ENCODE measurements at places on chromosomes 2 and 18. TPM values are rescaled to one million over a fixed set of nuclear protein-coding genes. Genes with fewer than 3 reads are reported as not detected.

Gene GPAT2
- 11.7 TPM for total RNA-seq

Gene ABCG8
- total RNA-seq = not detected

Gene TLX2
- total RNA-seq = not detected

Gene IL1R1
- total RNA-seq = 0.29 TPM

Gene MC2R
- not detected for total RNA-seq

Gene IL18R1
- 1.9 TPM for total RNA-seq

Gene IL36RN
- not detected for total RNA-seq

Gene ANTXR1
- total RNA-seq = 0.08 TPM

Gene ZDBF2
- 15.4 TPM for total RNA-seq

Gene IRS1
- total RNA-seq = 14.0 TPM

Gene DCC
- total RNA-seq = not detected

Gene KYNU
- total RNA-seq = 0.65 TPM

Gene SH3RF3
- 15.1 TPM for total RNA-seq

Gene NDUFV2
- total RNA-seq = 166 TPM

Gene SLC9A2
- total RNA-seq = not detected

Gene AGXT
- not detected for total RNA-seq

Gene CCBE1
- not detected for total RNA-seq

Gene UGT1A3
- total RNA-seq = not detected

Gene SMCHD1
- total RNA-seq = 215 TPM

Gene POU3F3
- not detected for total RNA-seq

Gene SKOR2
- not detected for total RNA-seq

Gene TUBA4B
- not detected for total RNA-seq

Gene R3HDM1
- 49.3 TPM for total RNA-seq

Gene CREG2
- not detected for total RNA-seq

Gene KIF3C
- total RNA-seq = 4.1 TPM

Gene WNT10A
- total RNA-seq = 1.8 TPM

Gene ALS2
- total RNA-seq = 15.8 TPM

Gene MYCN
- total RNA-seq = 0.16 TPM

Gene FECH
- total RNA-seq = 16.8 TPM

Gene ACTG2
- total RNA-seq = not detected

Gene SP140
- 27.5 TPM for total RNA-seq

Gene AKAIN1
- not detected for total RNA-seq

Gene TDRD15
- not detected for total RNA-seq

Gene MARS2
- 15.7 TPM for total RNA-seq

Gene ALK
- total RNA-seq = not detected

Gene EMILIN1
- total RNA-seq = 0.86 TPM

Gene CYS1
- not detected for total RNA-seq

Gene RBM43
- total RNA-seq = 28.8 TPM

Gene UGT1A1
- not detected for total RNA-seq

Gene ST3GAL5
- total RNA-seq = 42.1 TPM

Gene RAB11FIP5
- 11.3 TPM for total RNA-seq

Gene SLC25A52
- not detected for total RNA-seq

Gene RNF149
- total RNA-seq = 108 TPM

Gene OSBPL6
- 0.16 TPM for total RNA-seq

Gene SCN3A
- total RNA-seq = 0.27 TPM

Gene C2orf74
- 25.7 TPM for total RNA-seq

Measured in naive thymus-derived CD8-positive, alpha-beta T cell (primary cell).